ENCODE measurements at places on chromosomes 5 and 9. TPM values are rescaled to one million over a fixed set of nuclear protein-coding genes. Genes with fewer than 3 reads are reported as not detected.

The ZDHHC11B gene
- polyA plus RNA-seq: 29.5 TPM

The PRDM9 gene
- polyA plus RNA-seq: not detected

The ACTBL2 gene
- not detected for polyA plus RNA-seq

The UAP1L1 gene
- polyA plus RNA-seq: 8.8 TPM

The PIP5K1B gene
- polyA plus RNA-seq: 3.1 TPM

- DNase-seq: no peak
Measured at GRCh38 chr5:100877274-100877673, 25.8 kb downstream of the ST8SIA4 start.

DNA sequence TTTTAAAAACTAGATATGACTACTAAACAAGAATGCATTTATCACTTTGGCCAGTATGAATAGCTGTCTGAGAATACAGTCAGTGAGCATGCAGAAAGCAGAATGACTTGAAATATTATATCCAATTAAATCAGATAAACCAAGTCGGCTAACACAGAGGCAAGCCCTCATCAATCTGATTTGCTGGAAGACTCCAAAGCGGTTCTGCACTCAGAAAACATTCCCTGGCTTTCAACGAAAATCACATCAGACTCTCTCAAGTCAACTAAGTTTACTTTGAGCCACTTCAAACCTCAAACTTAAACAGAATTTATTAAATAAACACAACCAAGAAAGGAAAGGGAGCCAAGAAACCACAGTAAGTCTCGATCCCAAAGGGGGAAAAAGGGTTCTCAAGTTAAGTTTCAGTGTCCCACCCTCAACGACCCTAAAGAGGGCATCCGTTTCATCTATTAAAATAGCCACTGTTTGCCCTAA is 1.4 kb downstream of the MYO10 start:
- no peak for DNase-seq

DNA sequence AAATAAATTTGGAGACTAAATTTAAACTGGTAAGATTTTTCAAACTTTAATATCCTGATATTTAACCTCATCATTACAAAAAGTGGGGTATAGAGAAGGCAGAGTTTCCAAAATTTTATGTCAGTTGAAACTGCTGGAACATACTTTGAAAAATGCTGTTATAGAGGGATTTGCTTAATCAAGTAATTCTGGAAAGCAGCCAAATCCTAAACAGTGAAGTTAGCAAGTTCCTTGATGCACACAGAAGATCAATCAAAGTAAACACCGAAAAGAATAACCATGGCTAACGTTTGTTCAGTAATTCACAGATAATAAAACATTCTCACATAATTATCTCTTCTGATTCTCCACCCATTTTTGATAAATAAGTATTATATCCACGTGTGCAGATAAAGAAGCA is 8.1 kb upstream of the PRR16 start:
- DNase-seq: no peak

DNA sequence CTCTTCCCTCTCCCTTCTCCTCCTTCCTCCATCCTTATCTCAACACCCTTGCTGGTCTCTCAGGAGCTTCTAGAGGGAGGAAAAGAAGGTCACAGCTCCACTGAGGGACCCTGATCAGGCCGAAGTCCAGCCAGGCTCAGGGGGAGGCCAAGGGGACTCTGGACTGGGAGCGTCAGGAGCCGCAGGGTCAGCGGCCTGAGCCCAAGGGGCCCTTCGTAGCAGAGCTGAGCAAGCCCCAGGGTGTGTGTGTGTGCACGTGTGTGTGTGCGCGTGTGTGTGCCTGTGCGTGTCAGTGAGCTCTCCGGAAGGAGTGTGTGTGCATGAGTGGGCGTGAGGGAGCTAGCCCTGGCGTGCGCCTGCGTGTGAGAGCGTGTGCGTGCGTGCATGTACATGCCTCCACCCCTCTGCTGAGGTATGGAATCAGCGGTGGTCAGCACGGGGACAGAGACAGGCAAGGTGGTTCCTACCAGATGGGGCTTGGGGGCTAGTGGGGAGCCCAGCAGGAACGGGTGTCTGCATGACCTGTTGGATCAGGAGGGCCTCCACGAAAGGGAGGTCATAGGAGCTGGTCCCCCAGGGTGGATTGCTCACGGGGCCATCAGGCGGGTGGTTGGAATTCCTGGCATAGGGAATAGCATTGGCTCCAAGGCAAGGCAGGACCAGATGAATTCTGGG is 10.0 kb upstream of the AGPAT2 start:
- DNase-seq: no peak

DNA sequence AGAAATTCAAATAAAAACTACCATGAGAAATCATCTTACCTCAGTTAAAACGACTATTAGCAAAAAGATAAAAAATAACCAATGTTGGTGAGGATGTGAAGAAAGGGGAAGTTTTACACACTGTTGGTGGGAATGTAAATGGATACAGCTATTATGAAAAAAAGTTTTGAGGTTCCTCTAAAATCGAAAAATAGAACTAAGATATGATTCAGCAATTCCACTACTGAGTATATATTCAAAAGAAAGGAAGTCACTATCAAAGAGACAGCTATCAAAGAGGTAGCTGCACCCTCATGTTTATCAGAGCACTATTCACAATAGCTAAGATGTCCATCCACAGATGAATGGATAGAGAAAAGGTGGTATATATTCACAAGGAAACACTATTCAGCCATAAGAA is 1888.4 kb downstream of the MAT2B start:
- no peak for DNase-seq

- DNase-seq: peak; percentile 54
Measured at GRCh38 chr5:177309351-177310191, 2.1 kb downstream of the MXD3 start.

GRCh38 chr5:2023196-2023595 is 140.5 kb upstream of the IRX4 start:
- no peak for DNase-seq

GRCh38 chr9:87518702-87519335 is 21.2 kb downstream of the DAPK1 start:
- DNase-seq: no peak

DNA sequence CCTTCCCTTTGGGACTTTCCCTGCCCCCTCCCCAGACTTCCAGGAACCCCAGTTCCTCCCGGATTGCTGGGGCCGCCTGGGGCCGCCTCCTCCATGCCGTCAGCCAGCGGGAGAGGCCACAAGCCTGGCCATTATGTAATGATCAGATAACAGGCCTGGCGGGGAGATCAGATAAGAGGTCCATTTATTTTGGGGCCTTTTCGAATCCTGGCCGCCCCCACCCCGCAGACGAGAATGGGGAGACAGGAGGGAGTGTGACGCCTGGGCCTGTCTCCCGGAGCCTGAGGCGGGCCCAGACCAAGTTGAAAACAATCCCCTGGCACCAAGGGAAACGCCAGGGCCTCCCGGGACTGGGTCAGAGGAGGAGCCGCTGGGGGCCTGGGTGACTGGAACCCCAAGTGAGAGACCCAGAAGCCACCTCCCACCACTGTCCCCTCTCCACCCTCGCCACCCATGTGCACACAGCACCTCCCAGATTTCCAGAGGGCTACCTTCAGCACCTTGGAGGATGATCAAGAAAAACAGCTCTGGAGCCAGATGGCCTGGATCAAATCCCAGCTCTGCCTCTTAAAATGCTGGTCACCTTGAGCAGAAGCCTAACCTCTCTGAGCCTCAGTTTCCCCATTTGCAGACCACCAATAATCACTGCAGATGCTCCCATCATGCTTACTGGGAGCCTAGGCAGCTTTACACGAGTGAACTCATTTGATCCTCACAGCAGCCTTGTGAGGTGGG is 7.8 kb downstream of the ENG start:
- DNase-seq: no peak

DNA sequence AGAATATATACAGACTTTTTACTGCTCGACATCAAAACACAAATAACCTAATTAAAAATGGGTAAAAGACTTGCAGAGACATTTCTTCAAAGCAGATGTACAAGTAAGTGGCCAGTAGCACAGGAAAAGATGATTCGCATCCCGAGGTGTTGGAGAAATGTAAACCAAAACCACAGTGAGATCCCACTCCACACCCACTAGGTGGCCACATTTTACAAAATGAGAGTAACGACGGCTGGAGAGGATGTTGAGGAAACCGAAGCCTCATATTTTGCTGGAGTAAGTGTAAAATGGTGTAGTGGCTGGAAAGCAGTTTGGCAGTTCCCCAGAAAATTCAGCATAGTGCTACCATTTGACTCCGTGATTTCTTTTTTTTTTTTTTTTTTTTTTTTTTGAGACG is 21.3 kb upstream of the GBGT1 start:
- DNase-seq: no peak

- DNase-seq: no peak
Measured at GRCh38 chr5:145244251-145244650, 590.9 kb downstream of the PRELID2 start.
